PC-9 (cell line): ENCODE measurements at places on chromosomes 1 and 21. TPM values are rescaled to one million over a fixed set of nuclear protein-coding genes. Genes with fewer than 3 reads are reported as not detected.
A peak's percentile ranks its signal among the peaks of the same experiment; 100 is the strongest.

The CD164L2 gene
- total RNA-seq, result 0.63 and 1.7 TPM in 2 replicates

The FCRL6 gene
- not detected in 2 replicates for total RNA-seq

The OR2L8 gene
- not detected in 2 replicates for total RNA-seq

The UTS2 gene
- 12.8 and 23.8 TPM in 2 replicates for total RNA-seq

GRCh38 chr1:182446033-182446669 is 3.8 kb upstream of the RGSL1 start:
- H3K4me3 ChIP-seq, result no peak overlapping the region
- no peaks in the 10 kb centered on the region for H3K27me3 ChIP-seq
- no peaks in the 10 kb centered on the region for H3K36me3 ChIP-seq
- DNase-seq, result peak; percentile 9

- H3K4me3 ChIP-seq, result peak overlapping the region; percentile 32; the same call in 1 of the 2 replicates
- H3K36me3 ChIP-seq, result no peaks in the 10 kb centered on the region; the same call in 1 of the 2 replicates
- peaks cover 53% of the 10 kb centered on the region for H3K4me1 ChIP-seq
- peak; percentile 68 for DNase-seq
- H3K27ac ChIP-seq, result peak overlapping the region; percentile 40
Measured at GRCh38 chr1:204380293-204380831, 20.6 kb upstream of the PLEKHA6 start.

GRCh38 chr1:41013024-41013423 is 8.5 kb downstream of the SLFNL1 start:
- peaks cover 30% of the 10 kb centered on the region; the same call in 1 of the 2 replicates for H3K36me3 ChIP-seq
- H3K4me3 ChIP-seq, result no peak overlapping the region
- H3K4me1 ChIP-seq, result no peaks in the 10 kb centered on the region
- H3K27ac ChIP-seq, result no peak overlapping the region
- H3K27me3 ChIP-seq, result no peaks in the 10 kb centered on the region

DNA sequence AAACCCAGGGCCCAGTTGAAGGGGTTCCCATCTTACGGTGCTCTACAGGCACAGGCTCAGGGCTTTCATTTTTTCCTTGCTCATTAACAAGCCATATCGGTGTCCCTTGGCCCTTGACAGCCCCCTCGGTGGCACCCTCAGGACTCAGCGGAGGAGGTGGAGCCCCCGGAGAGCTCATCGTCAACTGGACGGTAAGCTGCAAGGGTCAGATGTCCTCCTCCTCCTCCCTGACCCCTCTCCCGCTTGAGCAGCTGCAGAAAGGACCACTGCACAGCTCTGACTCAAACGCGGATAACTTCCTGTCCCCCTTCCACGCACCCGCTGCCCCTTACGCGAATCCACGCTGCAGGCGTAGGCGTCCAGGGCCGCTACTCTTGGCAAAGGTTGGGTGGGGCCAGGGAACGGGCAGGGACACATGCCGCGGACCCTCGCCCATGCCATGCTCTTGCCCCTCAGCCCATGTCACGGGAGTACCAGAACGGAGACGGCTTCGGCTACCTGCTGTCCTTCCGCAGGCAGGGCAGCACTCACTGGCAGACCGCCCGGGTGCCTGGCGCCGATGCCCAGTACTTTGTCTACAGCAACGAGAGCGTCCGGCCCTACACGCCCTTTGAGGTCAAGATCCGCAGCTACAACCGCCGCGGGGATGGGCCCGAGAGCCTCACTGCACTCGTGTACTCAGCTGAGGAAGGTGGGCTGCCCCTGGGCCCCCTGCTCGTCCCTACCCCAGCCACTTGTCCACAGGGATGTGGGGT is 14.7 kb downstream of the TMEM81 start:
- H3K4me3 ChIP-seq, result no peak overlapping the region
- H3K27ac ChIP-seq, result no peak overlapping the region
- no peaks in the 10 kb centered on the region for H3K36me3 ChIP-seq
- peaks cover 37% of the 10 kb centered on the region for H3K27me3 ChIP-seq
- H3K4me1 ChIP-seq, result no peaks in the 10 kb centered on the region

- H3K36me3 ChIP-seq, result no peaks in the 10 kb centered on the region
- H3K4me1 ChIP-seq, result peaks cover 7% of the 10 kb centered on the region; the same call in 1 of the 2 replicates
- H3K27me3 ChIP-seq, result no peaks in the 10 kb centered on the region
- H3K27ac ChIP-seq, result no peak overlapping the region
- H3K4me3 ChIP-seq, result no peak overlapping the region
Measured at GRCh38 chr21:16794950-16795349, 717.9 kb upstream of the CXADR start.

DNA sequence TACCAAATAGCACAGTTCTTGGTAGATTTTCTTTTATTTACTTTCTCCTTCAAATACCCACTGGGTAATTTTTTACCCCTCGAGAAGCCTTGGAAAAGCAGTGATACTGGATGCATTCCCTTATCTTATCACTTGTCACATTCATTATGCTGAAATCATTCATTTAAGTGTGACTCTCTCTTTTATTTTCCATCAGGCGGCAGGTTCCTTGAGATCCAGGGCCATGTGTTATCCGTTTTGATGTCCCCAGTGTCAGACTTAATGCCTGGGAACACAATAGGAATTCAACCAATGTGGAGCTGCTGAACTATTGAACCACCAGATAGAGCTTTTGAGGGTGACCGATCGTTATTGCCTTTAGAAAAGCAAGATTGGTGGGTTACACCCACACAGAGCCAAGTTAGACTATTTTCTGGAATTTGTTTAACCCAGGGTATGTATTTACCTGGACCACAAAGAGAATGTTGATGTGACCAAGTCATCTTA is 51.5 kb upstream of the ATP5PO start:
- H3K4me1 ChIP-seq, result peaks cover 6% of the 10 kb centered on the region; the same call in 1 of the 2 replicates
- H3K36me3 ChIP-seq, result no peaks in the 10 kb centered on the region
- H3K27ac ChIP-seq, result no peak overlapping the region
- DNase-seq, result no peak

DNA sequence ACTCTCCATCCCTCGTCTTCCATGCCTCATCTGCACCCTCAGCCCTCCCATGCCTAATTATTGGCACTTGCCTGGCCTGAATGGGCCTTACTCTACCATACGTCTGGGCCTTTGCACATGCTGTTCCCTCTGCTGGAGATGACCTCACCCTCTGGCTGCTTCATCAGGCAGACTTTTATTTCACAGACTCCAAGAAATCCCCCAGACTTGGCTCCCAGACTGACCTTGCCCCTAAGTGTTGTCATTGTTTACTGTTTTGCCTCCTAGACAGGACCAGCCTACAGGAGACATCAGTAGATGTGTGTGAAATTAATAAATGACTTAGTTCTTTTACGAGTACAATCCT is 5.2 kb upstream of the AHDC1 start:
- no peak for DNase-seq
- no peak overlapping the region for H3K27ac ChIP-seq
- H3K27me3 ChIP-seq, result no peaks in the 10 kb centered on the region; the same call in 1 of the 2 replicates
- H3K4me1 ChIP-seq, result no peaks in the 10 kb centered on the region
- no peaks in the 10 kb centered on the region for H3K36me3 ChIP-seq

GRCh38 chr1:29513357-29513756 is 277.0 kb downstream of the PTPRU start:
- H3K36me3 ChIP-seq, result no peaks in the 10 kb centered on the region
- no peak overlapping the region for H3K27ac ChIP-seq
- peak; percentile 54 for DNase-seq
- no peaks in the 10 kb centered on the region for H3K4me1 ChIP-seq
- H3K27me3 ChIP-seq, result no peaks in the 10 kb centered on the region
